ENCODE measurements at places on chromosomes 6 and 20. TPM values are rescaled to one million over a fixed set of nuclear protein-coding genes. Genes with fewer than 3 reads are reported as not detected.

LAMA2 gene
- total RNA-seq: 12.3 TPM

RBBP8NL gene
- not detected for total RNA-seq

CGA gene
- 1.2 TPM for total RNA-seq

CST2 gene
- total RNA-seq: not detected

BANF2 gene
- total RNA-seq: not detected

OPN5 gene
- total RNA-seq: not detected

TUBB1 gene
- total RNA-seq: not detected

IPCEF1 gene
- not detected for total RNA-seq

PPIL1 gene
- 33.7 TPM for total RNA-seq

DNA sequence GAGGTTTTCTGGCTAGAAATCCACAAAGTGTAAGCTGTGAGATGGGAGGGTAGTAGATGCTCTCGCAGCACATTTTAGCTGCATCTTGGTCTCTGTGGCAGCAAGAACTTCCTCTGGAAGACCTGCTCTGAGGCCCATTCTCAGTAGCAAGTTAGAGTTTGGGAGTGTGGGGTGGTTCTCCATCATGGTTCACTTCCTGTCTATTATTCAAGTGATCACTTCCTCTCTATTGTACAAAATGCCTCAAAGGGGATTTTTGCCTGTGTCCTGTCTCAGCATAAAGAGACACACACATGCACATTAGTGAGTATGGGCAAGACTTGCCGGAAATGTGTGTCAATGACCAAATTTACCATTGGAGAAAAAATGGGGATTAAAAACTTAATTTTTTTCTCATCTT lies 42.5 kb downstream of the LYRM2 start:
- DNase-seq: no peak

- DNase-seq: no peak
Observed at GRCh38 chr20:3559637-3560036, 88.8 kb downstream of the ATRN start.

DNA sequence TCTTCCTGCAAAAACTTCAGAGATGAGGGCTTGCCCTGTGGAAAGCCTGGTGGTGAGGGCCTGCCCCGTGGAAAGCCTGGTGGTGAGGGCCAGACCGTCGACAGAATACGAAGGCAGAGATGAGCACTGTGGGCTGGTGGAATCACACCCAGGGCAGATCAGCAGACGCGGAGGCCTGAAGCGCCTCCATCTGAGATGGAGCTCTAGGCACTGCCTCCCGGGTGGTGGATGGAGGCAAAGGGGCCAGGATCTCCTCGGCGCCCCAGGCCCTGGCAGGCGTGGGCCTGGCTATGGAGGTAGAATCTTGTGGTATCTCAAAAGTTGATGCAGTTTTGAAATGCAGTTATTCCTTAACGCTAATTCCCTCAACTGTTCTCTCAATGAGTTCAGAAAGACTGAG lies 104.8 kb downstream of the PSMB1 start:
- DNase-seq: no peak

- DNase-seq: peak; percentile 28
Observed at GRCh38 chr6:135162678-135163439, 18.2 kb upstream of the MYB start.

GRCh38 chr6:776528-776931 lies 83.6 kb upstream of the EXOC2 start:
- no peak for DNase-seq

- no peak for DNase-seq
Observed at GRCh38 chr20:53598140-53599043, 4.8 kb upstream of the ZNF217 start.

DNA sequence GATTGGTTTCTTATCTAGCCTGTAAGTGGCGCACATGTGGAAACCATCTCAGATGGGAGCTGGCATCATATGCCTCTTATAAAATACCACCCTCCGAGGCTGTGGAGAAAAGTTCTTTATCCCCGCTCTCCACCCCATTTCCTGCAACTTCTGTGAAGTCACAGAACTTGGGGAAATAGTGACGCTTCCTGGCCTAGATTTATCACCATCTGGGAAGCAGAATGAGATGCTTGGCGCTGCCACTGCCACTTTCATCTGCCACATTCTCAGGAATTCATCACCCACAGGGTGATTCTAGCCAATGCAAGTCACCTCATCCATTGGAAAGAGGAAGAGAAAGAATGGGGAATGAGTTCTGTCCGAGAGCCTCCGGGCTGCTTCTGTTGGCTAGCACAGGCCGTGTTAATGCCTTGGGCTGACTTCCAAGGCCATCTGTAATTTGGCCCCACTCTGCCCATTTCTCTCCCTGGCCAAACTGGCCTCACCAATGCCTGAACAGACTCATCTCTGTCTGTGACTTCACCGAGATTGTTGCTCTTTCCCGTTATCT lies 148.8 kb upstream of the SOX4 start:
- no peak for DNase-seq

GRCh38 chr6:121851056-121851455 lies 415.6 kb downstream of the GJA1 start:
- DNase-seq: no peak

GRCh38 chr20:57241363-57241991 lies 25.0 kb downstream of the BMP7 start:
- DNase-seq: no peak

GRCh38 chr6:47787620-47788497 lies 6.0 kb downstream of the OPN5 start:
- peak; percentile 24 for DNase-seq

DNA sequence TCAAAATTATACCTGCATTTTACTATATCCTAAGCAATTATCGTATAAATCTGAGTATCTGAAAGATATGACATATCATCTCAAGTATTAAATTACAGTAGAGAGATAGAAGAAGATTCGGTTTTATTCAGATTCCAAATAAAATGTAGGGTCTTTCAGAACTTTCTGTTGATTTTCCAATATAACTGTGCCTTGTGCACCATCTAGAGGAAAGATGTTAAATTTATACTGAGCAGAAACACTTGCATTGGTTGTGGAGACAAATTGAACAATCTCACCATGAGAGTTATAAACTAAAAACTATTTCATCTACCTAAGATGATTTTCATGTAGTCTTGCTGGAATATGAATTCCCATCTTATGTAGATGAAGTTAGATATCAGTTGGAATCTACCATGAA lies 26.8 kb upstream of the HSF2 start:
- no peak for DNase-seq

DNA sequence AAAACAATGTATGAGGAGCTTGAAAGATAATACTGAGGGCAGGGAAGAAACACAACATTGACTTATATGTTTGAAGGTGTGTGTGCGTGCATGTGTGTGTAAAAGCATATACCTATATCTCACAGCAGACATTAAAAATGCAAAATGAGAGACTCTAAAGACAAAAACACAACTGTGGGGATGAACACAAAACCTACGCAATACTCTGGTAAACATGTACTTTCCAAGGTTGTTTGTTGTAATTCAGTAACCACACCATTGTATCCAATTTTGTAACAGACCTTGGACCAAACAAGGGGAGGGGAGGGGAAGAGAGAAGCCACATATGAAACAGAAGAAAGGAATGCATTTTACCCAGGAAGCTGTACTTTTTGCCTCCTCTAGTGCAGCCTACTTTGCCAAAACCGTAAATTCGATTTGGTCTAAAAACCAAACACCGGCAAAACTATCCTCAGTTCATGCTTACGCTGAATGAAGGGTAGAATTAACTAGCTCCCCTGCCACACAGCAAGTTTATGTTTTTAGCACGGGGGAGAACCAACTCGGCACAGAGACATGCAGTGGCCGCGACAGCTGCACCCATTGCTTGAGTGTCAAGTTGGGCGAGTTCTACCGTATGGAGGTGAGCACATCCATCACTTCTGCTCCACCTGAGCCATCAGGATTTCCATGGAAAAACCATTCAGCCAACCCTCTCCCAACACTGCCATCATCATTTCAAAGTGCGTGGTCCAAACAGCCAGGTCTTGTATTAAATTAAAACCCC lies 50.0 kb downstream of the CNKSR3 start:
- no peak for DNase-seq

DNA sequence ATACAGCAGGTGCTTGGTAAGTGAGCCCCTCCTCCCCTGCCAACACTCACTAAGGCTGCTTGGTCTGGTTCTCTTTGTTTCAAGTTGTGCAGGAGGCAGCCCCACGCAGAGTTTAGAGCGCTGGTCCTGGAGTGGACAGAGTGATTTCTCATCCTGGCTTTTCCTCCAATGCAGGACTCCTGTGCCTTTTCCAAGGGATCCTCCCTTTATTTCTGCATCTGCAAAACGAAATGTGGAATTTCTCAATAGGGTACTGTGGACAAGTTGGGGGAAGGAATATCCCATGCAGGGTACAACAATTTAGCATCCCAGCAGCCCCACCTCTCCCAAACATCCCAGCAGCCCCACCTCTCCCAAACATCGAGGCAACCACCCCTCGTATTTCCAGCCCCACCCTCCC lies 30.6 kb upstream of the CCDC167 start:
- no peak for DNase-seq

- no peak for DNase-seq
Observed at GRCh38 chr6:7794509-7794908, 68.6 kb downstream of the BMP6 start.

DNA sequence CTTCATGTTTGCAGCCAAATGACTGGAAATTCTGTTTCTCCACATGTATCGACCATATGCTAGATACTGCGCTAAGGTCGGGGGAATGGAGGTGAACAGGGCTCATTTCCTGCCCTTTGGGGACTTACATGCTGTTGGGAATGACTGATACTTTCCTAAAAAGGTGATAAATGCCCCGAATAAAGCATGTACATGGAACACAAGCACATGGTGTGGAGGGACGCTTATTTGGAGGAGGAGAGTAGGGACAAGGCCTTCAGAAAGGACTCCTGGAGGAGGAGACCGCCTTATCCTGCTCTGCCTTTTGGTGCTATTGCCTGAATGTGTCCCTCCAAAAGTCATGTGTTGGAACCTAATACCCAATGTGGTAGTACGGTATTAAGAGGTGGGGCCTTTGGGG lies 344.5 kb downstream of the PRL start:
- DNase-seq: no peak

DNA sequence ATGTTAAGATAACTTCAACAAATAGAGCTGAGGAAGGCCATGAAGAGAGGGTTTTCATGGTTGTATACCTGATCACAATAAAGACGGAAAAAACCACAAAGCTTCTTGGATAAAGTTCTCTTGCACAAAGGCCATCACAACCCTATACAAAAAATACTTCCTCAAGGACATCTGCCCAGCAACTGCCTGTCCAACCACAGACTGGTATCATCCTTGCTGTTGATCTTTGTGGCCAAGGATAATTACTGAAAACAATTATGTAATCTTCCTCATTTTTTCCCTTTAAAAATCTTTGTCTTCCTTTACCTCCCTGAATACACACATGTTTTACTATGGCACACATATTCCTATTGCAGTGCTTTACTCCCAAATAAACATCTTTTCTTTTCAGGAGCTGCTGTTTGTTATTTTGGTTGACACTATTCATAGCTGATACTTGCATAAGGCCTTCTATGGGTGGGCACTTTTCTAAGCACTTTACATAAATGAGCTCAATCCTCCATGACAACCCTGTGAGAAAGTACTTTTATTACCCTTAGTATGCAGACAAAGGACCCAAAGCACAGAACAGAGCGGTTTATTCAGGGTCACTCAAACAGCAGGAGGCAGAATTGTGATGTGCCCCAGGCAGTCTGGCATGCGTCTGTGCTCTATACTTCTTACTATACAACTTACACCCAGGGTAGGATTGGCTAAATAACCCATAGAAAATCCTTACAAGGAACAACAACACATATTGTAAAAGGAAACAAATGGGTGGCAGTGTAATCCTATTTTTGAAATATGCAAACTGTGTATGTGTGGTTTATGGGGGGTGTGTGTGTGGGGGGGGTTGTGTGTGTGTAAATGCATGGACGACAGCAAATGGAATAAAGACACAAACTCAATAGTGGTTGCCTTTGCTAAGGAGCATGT lies 35.1 kb downstream of the SNRNP48 start:
- DNase-seq: no peak

DNA sequence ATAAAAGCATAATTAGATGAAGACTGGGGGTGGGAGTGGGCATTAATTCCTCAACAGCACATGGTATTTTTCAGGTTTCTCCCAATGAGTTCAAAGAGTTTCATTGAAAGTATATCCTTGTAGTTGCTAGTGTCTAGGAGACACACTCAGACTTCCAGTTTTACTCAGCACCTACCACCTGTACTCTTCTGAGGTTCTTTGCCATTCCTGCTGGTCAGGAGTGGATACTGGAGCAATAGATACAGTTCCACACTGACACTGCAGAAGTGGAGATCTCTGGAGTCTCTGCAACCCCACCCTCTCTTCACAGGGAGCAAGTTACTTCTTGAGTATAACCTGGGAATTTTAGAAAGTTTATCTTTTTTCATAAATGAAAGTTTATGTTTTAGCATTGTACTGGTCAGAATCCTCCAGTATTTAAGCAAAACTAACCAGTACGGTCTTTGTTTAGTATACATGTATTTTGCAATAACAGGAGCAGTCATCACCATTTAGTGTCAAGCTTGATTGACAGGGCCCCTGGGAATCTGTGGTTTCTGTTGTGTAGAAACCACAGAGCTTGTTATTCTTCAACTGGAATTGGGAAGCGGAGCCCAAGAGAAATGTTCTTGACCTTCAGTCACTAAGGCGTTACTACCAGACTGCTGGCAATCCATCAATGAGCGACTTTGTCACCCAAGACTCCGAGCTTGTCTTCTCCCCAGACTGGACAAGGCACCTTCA lies 148.1 kb downstream of the ZDHHC14 start:
- DNase-seq: no peak

DNA sequence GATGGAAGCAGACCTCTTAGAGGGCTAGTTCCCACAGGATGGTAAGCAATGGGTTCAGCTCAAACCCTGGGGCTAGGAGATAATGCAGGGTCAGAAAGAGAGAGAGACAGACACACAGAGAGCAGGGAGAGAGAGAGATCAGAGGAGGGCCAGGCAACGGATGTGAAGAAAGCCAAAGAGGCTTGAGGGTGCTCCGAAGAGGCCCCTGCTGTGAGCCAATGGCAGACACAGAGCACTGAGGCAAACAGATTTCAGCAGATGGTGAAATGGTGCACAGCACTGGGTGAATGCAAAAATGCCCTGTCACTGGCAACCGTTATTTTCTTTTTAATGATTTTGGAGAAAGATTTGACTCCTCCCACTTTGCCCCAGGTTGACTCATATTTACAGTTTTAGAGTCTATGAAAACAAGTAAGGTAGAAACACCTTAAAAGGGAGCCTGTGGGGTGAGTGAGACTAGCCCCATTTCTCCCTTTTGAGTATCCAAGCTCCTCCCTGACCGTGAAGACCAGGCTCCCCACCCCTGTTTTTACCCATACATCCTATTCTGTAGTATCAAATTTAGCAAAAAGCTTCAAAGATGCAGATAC lies 840 bp downstream of the DEFB132 start:
- DNase-seq: no peak

- DNase-seq: no peak
Observed at GRCh38 chr20:34264141-34264540, 22.9 kb downstream of the ASIP start.

DNA sequence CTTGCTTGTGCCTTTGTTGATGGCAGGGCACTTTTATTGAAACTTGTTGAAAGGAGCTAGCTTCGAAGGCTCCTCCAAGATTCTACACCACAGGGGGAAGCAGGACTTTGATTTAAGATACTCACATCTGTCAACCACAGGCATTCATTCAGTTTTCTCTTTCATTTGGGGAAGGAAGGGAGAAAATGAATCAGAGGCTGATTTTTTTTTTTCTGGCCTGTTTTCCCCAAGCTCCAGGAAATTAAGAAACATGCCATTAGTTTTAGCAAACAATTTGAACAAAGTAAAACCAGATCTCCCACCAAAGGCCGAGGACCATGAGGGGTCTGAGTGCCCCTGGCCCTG lies 8.7 kb upstream of the APCDD1L start:
- peak; percentile 16 for DNase-seq

Measured in HFFc6 (cell line).